GM19239 (cell line): ENCODE measurements at places on chromosomes 3 and 15.

- DNase-seq: no peak
These were observed 95.8 kb upstream of the GOLGA8J start for GRCh38 chr15:29986946-29987345.

GRCh38 chr3:131453533-131453932, 49.2 kb downstream of the MRPL3 start:
- DNase-seq: no peak

DNA sequence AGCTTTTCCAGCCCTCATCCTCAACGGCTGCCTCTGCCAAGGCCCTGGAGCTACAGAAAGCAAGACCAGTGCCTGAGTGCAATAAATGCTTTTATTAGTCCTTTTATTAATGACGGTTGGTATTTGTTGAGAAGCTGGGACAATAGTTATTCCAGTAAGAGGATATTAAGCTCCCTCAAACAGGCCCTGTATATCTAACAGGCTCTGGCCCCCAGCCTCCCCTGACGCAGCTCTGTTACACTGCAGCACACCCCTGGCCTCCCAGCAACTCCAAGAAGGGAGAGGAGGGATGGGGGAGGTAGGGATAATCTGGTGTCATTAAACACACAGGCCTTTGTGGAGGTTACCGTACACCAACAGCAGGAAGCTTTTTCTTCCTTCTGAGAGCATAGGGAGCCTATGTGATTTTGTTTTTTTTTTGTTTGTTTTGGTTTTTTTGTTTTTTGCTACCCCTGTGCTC, 30.8 kb upstream of the MAGEF1 start:
- DNase-seq: no peak

DNA sequence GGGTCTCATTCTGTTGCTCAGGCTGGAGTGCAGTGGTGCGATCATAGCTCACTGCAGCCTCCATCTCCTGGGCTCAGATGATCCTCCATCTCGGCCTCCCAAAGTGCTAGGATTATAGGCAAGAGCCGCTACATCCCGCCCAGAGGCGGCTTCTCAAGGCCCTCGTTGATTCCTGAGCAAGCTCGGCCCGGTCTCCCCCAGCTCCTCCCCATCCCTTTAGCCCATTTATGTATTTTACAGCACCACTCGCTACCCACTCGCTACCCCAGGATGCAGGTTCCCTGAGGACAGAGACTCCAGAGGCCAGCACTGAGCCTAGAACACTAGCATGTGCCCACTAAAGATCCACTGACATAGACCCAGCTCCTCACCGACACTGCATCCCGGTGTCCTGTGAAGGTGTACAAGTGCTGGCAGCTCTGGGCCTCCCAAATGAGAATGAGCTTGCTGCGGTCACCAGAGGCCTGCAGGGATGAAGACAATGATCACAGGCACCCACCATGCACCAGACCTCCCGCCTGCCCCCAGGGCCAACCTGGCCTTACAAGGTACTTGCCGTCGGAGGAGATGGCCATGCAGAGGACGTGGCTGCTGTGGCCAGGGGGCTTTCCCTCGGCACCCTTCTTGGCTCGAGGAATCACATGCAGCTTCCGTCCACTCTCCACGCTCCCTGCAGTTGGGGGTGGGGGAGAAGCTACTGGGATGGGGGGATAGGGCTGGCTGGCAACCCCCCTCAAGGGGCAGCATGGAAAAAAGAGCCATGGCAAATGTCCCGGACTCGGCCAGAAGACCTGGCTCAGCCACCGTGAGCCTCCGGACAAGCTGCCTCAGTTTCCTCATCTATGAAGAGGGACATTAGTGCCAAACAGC, 5.6 kb downstream of the RRP9 start:
- DNase-seq: no peak

GRCh38 chr3:185934767-185935464, 2.9 kb downstream of the TRA2B start:
- no peak for DNase-seq

DNA sequence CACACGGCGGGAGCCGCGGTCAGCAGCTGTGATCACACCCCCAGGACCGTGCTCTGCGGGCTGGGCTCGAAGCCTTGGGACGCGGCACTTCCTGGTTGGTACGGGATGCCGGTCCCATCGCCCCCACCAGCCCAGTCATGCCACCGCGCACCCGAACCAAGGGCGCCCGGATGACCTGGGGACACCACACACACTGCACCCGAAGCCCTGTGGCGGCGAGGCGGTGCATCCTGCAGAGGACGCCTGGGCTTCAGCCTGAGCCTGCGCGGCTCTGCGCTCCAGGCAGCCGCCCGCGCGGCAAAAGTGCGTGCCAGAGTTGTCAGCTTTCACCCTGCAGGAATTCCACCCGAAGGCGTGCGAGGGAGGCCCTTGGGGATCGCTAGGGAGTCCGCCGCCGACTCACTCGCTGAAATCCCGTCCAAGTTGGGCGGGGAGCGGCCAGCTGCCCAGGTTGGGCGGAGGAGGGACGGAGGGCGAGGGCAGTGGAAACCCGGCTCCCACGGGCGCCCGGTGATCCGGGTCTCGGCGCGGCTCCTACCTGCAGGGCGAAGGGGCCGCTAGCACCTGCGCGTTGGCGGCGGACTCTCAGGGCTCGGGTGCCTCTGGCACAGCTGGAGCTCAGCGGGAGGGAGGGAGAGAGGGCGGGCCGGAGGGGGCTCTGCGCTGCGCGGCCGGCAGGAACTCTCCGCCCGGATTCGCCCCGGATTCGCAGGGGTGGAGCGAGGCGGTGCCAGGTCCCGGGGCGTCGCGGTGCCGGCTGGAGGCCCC, at the start of gene PLD1:
Gene PLD1 (minus strand): TSS at position 623 of the 768 bp plus-strand sequence. CDS start 72,432 bp downstream, outside the sequence.
- peak; percentile 29 for DNase-seq

DNA sequence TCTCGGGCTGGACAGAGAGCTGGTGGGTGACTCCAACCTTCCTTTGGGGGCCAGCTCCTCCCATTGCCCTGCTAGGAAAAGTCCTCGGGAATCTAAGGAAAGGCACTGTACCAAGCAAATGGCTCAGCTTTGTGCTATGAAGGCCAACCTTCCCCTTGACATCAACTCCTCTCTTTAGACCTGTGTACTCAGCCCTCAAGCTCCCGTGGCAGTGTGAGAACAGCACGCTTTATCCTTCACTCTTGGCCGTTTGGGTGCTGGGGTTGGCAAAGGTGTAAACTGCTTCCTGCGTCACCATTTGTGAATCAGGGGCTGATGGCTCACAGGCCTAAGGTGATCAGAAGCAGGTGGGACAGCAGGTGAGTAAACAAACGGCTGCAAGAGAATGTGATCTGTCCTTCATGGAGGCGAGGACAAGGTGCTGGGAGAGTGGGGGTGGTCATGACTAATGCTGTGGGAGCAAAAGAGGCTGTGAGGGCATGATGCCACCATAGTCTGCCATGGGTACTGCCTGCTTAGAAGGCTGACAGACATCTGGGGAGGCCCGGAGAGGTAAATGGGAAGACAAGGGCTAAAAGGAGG, 165.2 kb upstream of the TPM1 start:
- DNase-seq: no peak
